ENCODE measurements at places on chromosomes 1 and 21.

- DNase-seq = no peak
These were observed 472.2 kb upstream of the RUNX1 start for GRCh38 chr21:35521293-35521692.

GRCh38 chr1:59686574-59686973, 128.2 kb upstream of the HOOK1 start:
- DNase-seq = no peak

DNA sequence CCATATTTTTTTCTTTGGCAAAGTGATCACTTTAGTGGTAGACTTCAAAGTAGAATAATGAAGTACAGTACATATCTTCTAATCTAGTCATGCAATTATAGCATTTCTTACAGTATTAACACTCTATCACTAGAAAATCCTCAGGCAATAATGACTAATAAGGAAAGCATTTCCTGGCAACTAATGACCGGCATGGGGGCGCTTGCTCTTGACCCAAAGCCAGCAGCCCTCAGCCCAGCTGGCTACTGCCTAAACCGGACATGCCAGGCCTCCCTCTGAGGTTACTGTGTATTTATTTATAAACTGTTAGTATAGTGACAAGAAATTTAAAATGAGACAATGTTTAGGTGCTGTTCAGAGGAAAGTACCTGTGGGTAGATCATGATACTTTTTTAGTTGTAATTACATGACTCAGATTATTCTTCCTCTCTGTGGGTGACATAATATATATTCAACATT, 633.8 kb downstream of the PTPRC start:
- DNase-seq = no peak

DNA sequence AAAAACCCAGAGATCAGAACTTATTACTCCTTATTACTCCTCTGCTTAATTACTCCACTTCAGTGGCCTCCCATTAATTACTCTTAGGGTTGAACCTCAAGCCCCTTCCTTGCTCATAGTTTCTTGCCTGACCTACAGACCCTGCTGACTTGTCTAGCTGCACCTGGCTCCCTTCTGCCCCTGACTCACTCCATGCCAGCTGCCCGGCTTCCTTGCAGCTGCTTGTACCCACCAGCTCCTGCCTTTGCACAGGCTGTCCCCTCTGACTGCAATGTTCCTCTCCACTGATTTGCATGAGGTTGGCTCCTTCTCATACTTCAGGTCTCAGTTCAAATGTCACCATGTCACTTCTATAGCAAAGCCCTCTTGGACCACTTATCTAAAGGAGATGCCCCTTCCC, 1.9 kb upstream of the PTPRU start:
- no peak for DNase-seq

DNA sequence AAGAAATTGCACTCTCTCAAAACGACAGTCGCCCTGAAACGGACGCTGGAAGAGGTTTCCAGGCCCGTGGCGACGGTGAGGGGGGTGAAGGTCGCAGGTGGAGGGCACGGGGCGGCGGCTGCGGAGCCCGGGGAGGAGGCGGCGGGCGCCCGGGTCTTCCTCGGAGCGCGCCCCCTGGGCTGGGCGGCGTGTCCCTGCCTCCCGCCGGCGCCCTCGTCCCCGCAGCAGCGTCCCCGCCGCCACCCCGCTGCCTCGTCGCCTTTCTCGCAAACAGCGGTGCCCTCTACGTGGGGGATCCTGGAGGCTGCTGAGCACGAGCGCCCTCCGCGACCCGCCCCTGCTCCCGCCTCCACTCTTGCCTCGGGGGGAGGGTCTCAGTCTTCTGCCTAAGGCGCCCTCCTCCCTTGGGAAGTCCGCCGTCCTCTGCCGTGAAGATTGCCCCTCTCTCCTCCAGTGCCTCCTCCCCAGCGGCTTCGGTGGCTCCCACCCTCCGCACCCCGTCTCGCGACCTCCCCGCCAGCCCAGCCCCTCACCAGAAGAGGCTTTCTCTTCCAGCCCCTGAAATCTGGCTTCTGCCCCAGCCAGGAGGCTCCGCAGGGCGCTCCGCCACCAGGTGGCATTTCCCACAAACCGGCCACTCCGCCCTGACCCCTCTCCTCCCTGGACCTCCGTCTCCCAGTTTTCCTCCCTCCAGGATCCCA, 227.4 kb downstream of the SDCCAG8 start:
- DNase-seq = no peak

DNA sequence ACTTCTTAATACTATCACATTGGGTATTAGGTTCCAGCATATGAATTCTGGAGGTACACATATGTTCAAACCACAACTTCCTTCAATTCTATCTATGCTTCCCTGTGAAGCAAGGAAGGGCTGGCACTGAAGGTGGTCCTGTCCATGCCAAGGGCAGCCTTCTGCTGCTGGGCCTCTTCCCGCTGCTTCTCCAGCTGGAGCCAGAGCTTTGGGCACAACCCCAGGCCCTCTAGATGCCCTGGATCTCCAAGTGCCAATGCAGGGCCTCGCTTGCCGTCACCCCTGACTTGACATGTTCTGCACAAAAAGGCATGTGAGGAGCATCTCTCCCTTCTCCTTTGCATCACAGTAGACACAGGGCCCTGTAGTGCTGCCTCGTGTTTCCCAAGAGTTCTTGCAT, 62.6 kb downstream of the STYXL2 start:
- DNase-seq = no peak

GRCh38 chr1:5503556-5504363, 488.5 kb downstream of the NPHP4 start:
- DNase-seq = no peak

- no peak for DNase-seq
These were observed 127.6 kb upstream of the LMO4 start for GRCh38 chr1:87200875-87201638.

GRCh38 chr1:3779912-3780416, 7.4 kb downstream of the SMIM1 start:
- no peak for DNase-seq

GRCh38 chr1:91221017-91221416, 183.6 kb downstream of the HFM1 start:
- no peak for DNase-seq

DNA sequence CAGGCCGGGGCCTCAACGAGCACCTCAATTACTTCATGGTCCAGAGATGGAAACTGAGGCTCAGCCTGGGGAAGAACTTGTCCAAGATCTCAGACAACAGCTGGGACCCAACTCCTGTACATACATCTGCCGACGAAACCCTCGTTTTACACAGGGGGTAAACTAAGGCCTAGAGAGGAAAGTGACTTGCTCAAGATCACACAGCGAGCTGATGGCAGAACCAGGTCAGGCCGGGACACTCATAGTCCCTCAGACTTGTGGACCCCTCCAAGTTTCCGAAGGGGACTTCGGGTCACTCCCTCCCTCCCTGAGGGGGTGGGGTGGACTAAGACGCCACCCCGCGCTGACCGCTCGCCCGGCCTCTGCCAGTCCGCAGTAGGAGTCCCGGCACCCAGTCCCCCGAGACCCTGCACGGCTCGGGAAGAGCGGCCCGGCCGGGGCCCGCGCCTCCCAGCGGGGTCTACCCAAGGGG, 430 bp downstream of the WASF2 start:
- DNase-seq = no peak

- DNase-seq = no peak
These were observed 103.0 kb upstream of the PPP2R5A start for GRCh38 chr1:212182171-212182570.

DNA sequence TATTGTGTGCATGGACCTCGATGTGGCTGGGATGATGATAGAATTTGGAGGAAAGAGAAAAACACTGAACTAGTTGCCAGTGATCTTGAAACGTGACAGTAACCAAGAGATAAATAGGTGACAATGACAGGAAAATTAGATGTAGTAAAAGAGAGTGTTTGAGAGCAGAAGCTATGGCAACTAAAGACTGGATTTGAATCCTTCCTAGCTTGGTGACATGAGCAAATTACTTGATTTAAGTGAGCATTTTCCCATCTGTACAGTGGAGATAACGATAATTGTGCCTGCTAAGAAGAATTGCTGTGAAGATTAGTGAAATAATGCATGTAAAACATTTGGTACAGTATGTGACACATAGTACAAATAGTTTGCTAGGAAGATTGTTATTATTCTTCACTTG, 12.7 kb downstream of the TTC3 start:
- no peak for DNase-seq

DNA sequence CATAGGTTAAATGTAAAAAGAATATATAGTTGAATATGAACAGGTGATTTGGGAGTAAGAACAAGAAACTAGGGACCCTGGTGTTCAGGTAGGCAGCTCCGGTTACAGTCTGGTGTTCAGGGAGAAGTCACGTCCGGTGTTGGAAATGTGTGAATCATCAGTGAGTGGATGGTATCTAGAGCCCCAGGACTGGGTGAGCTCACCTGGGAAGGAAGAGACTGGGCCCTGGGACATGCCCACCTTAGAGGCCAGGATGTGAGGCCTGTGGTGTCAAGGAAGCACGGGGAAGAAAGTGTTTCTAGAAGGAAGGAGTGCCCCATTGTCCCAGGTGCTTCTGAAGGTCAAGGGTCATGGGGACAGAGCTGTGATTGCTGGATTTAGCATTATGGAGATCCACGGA, 1.5 kb upstream of the GJB3 start:
- DNase-seq = no peak

GRCh38 chr1:244839656-244840055, 4.2 kb downstream of the COX20 start:
- DNase-seq = no peak

GRCh38 chr21:39481886-39482285, 30.1 kb downstream of the SH3BGR start:
- DNase-seq = no peak

- DNase-seq = no peak
These were observed 37.8 kb upstream of the SIPA1L2 start for GRCh38 chr1:232667778-232668165.

DNA sequence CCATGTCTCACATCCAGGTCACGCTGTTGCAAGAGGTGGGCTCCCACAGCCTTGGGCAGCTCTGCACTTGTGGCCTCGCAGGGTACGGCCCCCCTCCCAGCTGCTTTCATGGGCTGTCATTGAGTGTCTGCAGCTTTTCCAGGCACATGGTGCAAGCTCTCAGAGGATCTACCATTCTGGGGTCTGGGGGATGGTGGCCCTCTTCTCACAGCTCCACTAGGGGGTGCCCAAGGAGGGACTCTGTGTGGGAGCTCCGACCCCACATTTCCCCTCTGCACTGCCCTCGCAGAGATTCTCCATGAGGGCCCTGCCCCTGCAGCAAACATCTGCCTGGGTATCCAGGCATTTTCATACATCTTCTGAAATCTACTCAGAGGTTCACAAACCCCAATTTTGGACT, 219.4 kb downstream of the LRRC7 start:
- DNase-seq = no peak

DNA sequence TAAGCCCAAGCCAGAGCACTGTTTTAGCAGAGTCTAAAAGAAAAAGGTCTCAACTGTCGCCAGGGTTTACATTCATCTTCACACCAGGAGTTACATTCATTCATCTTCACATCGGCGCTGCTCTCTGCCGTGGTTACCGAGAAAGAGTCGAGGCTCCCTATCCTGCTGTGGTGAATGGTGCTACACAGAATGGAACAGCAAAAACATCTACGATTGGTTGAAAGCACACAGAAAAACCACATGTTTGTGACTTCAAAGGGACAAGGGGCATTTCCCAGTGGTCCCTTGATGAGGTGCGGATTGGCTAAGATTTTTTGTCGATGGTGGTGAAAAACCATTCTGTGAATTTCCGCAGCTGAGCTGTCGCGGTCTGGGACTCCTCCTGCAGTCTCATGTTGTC, 231.1 kb downstream of the SIPA1L2 start:
- no peak for DNase-seq

GRCh38 chr1:200028586-200029034, 1.1 kb downstream of the NR5A2 start:
- DNase-seq = no peak

DNA sequence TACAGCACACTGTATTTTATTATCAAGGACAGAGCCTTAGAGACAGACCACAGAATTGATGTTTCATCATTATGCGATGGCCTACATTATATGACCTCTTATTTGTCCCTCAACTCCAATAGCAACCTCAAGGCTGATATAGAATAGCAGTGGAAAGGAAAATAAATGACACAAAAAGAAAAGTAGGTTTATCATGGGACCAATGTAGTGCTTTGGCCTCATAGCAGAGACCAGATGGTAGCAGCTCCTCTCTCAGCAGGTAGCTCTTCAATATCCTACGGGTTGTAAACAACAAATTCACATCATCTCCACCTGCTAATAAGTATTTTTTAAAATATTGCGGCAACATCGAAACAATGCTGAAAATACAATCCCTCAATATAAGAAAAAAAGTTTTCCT, 25.2 kb downstream of the ANP32E start:
- no peak for DNase-seq

- no peak for DNase-seq
These were observed 28.1 kb downstream of the ANGPTL3 start for GRCh38 chr1:62625415-62625814.

GRCh38 chr21:40837456-40837855, 9.5 kb downstream of the DSCAM start:
- DNase-seq = no peak

DNA sequence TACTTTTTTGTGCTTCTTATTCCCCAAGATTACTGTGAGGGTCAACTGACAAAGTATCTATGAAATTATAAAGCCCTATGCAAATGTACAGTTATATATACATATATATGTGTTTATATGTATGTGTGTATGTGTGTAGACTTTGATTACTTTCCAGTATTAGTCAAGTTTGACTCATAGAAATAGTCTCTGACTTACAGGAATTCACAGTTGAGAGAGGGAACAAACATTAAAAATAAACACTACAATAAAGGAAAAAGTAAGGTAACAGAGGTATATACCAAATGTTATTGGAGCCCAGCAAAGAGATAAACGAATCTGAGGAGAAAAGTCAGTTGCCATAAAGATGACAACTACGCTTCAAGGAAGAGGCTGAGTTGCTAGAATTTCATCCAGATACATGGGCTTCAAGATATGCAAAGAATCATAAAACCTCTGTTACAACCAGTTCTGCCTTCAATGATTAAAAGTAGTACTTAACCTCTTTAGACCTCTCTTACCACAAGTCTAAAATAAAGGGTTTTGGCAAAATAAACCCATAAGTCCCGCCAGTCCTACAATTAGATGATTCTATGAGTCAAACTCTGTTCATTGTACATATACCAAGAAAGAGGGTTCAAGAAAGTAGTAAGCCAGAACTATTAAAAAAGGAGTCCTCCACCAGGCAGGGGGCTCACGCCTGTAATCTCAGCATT, 7.2 kb downstream of the IFT25 start:
- DNase-seq = no peak

- DNase-seq = no peak
These were observed 97.5 kb downstream of the SPATA46 start for GRCh38 chr1:162279136-162279498.

GRCh38 chr1:217153361-217153760, 430.1 kb upstream of the ESRRG start:
- no peak for DNase-seq

- DNase-seq = no peak
These were observed 30.5 kb downstream of the ZBTB8OS start for GRCh38 chr1:32619701-32620485.

GRCh38 chr1:85580872-85581801, 576 bp downstream of the CCN1 start:
- DNase-seq = no peak

DNA sequence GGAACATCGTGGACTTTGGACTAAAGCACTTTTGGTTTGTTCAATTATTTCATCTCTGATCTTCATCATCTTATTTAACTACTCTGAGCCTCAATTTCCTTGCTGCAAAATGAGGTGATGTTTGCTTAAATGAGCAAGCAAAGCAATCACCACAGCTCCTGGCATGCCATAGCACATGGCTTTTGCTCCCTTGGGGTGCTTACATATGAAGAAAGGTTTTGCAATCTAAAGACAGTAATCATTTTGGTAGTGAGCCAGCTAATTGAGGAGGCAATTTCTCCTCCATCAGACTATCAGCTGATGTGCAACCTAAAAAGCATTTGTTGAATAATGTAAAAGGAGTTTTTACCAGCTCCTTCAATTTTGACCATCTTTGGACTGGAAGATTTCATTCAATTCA, 68.8 kb upstream of the KCNJ15 start:
- no peak for DNase-seq
